ENCODE measurements at places on chromosomes 13 and 19.

GRCh38 chr19:35869327-35870123, 1.2 kb downstream of the APLP1 start:
- DNase-seq: peak; percentile 95

DNA sequence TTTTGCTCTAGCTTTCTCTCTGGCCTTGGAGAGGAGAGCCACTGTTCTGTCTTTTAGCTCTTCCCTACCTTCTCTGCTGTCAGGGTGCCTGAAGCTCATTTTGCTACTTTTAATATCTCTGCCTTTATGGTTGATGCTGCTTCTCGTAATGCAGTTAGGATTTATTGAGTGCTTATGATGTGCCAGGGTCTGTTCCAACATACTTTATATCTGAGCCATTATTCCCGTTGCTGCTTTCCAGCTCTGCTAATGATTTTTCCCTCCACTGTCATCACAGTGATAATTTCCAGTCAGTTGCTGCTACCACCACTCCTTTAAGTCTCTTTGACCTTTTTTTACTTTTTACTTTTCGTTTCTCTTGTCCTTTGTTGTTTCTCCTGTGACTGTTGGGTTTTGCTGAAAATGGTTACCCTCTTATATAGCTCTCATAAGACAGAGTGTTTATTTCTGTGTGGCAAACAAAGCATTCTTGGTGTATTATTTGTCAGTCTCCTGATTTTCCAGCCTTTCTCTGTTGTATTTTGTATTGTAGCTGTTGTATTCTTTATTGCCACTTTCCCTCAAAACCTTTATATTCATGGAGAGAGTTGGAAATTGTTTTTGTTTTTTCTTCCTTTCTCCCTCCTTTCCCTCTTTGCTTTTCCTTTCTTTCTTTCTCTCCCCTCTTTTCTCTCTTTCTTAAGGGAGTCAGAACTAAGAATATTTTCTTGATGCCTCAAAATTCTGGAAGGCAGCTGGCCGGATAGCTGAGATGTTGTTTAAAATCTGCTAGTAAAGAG, 37.4 kb downstream of the COG6 start:
- DNase-seq: no peak

DNA sequence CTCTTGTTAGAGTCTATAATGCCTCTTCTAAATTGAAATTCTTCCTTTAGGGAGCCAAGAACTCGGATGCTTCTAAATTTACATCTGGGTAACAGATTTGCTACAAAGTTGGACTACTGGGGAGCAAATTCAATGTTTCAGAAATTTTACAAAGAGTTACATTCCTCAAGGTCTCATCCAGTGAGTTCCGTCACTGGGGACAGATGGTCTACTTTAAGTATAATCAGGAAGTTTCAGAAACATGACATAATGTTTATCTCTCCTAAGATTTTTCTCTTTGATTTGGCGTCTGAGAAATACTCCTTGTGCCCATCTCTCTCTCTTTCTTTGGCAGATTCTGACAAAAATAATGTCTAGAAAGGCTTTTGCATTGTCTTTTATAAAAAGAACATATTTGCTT, 81.5 kb upstream of the MBNL2 start:
- DNase-seq: no peak

GRCh38 chr19:5687360-5688198, 2.5 kb upstream of the RPL36 start:
- no peak for DNase-seq

DNA sequence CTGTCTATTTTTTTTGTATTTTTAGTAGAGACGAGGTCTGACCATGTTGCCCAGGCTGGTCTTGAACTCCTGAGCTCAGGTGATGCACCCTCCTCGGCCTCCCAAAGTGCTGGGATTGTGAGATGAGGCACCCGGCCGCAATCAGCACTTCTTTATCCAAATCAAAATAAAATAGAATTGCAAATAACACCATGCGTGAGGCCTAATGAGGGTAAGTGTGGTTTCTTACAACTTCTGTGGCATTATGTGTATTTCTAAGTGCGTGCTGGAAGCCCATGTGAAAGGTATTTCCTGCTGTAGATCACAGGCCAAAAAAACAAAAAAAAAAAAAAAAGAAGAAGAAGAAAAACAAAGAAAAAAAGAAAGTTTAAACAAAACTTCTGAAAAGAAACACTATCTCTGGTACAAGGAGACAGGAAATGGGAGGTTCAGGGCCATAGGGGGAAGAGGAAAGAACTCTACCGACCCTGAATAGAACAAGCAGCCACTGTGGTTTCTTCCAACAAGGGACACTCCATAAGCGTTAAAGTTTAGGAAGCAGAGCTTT, 3.0 kb upstream of the GRAMD1A start:
- no peak for DNase-seq

DNA sequence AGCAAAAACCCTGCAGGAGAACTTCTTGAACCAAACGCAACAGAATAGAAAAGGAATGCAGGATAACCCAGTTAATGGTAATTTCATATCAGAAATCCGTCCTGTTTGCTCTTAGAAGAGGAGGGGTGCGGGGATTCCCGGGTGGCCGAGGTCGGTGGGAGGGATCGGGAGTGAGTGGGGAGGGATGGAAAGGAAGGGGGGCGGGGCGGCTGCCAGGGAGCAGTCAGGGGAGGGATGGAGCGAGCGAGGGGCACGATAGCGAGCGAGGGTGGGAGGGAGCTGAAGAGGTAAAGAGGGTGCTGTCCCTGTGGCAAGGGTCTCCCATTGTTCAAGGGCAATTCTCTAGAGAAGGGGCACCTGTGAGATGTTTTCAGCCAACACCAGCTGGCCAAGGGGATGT, 26.5 kb downstream of the CD177 start:
- no peak for DNase-seq

DNA sequence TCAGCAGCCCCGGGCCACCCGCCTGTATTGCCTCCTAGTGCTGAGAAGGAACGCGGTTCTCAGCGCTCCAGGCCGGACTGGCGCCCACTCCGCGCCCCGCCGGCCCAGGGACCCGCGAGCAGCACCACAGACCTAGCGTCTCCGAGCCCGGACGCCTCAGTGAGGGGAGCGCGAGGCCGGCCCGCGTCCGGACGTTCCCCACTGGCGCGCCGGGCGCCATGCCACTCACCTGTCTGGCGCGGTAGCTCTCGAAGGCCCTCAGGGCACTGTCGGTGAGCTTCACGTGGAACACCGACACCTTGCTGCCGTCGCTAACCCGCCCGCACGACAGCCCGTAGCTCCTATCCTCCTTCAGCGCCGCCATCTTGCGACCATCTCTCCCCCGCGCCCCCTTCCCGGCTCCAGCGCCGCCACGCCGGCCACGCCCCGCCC, at the start of gene ELL:
Gene ELL (minus strand): TSS at position 379 of the 432 bp plus-strand sequence. CDS start 15 bp downstream, at position 364.
- no peak for DNase-seq

- no peak for DNase-seq
Observed at GRCh38 chr13:41837629-41838028, 123.3 kb downstream of the VWA8 start.

DNA sequence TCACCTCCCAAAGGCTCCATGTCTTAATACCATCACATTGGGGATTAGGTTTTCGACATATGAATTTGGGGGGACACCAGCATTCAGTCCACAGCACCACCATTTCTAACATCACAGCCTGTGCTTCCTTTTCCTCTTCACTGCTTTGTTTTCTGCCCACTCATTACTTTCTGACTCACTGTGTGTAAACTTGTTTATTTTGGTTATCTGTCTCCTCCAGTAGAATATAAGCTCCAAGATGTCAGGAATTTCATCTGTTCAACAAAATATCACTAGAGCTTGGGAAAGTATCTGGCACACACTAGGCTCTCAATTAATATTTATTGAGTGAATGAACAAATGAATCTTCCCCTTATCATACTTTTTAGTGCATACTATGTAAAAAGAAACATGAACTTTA, 152.0 kb downstream of the NUFIP1 start:
- DNase-seq: no peak

GRCh38 chr13:92974905-92975429, 251.6 kb upstream of the GPC6 start:
- no peak for DNase-seq

DNA sequence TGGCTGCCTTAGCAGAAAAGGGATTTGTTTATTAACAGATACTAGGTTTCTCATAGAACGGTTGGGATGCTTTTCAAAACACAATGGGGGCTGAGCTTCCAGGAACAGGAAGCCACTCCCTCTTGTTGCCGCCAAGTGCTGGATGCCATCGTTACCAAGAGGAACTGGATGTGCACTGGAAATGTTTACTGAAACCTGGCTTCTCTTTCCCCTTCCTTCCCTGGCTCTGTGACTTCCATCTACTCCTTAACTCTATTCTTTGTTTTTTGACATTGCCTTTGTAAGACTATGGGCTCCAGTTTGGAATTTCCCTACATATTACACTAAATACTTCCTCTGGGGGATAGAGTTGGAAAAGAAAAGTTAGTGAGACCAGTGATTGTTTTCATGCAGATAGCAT, 11.7 kb upstream of the KL start:
- peak; percentile 66 for DNase-seq

- DNase-seq: no peak
Observed at GRCh38 chr13:45847554-45848224, 3.9 kb downstream of the SIAH3 start.

DNA sequence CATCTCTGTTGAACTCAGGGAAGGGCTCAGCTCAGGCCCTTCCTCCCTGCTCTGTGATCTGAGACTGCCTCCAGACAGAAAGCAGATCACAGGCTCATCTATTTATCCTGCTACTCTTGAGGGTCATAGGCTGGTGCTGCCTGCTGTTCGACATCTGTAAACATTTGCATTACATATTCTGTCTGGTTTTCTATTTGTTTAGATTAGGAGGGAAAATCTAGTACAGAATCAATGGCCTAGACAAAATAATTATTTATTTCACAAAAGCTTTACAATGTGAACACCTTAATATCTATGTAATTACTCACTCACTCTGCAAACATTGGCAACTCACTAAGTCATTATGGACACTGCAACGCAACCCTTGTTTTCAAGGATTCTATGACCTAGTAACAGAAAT, 43.0 kb downstream of the CEP89 start:
- DNase-seq: peak; percentile 69

DNA sequence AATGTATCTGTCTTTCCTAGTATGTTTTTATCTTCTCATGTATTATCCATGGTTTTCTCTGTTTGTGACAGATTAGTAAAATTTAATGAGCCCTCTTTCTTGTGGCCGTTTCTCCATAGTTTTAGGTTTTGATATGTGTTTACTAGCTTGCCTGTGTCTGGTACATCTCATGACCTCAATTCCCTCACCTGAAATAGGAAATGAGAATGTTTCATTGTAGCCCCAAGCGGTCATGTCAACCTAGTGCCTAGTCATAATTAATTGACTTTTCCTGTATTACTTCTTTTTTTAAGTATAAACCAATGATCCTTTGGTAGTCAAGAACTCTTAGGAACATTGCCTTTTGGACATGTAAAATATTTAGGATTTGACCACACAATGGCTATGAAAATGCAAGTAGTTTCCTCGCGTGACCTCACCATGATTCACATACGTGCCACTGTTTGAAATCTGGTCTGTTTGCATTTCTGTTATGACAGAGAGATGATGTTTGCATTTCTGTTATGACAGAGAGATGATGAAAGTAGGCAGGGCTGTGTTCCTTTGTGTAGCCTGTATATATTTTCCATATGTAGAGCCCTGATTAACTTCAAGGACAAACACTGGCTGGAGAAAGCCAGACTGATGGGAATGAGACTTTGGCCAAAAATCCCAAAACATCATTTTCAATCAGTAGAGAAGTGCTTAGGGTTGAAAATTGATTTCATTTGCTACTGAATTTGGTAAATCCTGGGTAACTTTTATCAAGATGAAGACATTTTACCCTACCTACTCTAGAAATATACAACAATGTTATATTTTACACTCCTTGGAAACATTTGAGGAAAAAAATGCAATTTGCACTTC, 104.8 kb downstream of the TNFRSF19 start:
- DNase-seq: no peak

GRCh38 chr19:46049597-46049996, 8.8 kb upstream of the IGFL4 start:
- DNase-seq: peak; percentile 24

GRCh38 chr13:54709546-54709945, 1680.9 kb downstream of the OLFM4 start:
- no peak for DNase-seq

GRCh38 chr13:41691274-41691673, 233.9 kb downstream of the RGCC start:
- no peak for DNase-seq

DNA sequence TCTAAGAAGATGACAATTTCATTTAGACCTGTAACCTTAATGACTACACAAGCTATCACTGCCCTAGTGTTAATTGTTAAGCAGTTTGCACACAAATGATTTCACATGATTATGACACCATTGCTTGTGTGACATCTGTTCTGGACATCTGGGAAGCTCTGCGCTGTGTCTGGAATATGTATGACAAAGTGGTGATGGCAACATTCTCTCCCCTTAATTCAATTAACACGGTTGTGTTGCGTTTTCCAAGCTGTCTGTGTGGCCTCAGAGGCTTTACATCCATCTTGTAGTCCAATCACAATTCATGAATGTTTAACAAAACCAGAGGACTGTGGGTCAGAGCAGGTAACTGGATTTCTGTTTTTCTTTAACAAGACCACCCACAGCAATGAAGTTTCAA, 204.4 kb downstream of the COG6 start:
- DNase-seq: no peak

GRCh38 chr13:86986448-86986847, 684.7 kb upstream of the SLITRK5 start:
- peak; percentile 21 for DNase-seq

GRCh38 chr13:50685491-50685890, 158.0 kb downstream of the DLEU7 start:
- peak; percentile 13 for DNase-seq

DNA sequence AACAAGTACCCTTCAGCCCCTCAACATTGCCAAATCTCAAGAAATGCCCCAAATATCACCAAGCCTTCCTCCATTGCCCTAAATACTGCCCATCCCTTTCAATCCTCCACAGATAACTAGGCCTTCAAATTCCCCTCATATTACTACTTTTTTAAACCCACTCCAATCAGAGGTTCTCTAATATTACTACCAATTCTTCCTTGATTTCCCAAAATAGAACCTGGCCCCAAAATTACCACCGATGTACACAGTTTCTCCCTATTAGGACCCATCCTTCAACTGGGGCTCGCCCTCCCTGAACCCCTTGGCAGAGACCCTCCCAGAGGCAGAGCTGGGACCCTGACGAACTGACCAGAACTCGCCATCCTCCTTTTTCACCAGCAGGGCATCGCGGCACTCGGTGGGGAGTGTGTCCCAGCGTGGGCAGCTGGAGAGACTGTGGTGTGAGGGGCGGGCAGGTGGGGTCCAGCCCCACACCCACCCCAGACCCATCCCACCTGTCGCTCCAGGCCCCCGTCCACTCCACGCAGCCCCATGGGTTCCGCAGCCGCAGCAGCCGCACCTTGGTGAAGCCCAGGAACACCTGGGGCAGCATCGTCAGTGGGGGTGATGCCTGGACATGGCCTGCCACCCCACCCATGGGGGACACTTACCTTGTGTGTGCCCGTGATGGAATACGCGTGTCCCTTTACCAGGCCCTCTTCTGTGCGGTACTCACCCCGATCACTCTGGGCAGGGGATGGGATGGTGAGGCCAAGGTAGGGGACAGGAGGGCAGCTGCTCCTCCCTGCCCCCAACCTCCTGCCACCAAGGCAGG, 6.1 kb downstream of the CAPN12 start:
- DNase-seq: no peak
